ENCODE measurements at places on chromosomes 6 and 20.

- DNase-seq, result no peak
Observed at GRCh38 chr6:111845441-111845871, 27.8 kb downstream of the FYN start.

DNA sequence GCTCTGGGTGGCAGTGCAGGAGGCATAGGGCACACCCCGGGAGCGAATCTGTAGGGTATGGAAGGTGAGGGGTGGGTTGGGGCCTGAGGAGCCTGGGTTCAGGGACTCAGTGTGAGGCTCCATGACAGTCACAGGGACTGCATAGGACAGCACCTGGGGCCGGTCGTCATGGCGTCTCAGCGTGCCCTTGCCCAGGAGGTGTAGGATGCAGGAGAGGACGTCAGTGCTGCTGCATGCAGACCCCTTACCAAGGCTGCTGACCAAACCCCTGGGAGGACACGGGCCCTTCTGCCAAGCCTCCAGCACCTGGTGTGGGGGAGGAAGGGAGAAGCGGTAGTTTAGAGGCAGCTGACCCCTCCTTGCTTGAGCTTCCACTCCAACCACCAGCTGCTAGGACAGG lies 15.9 kb downstream of the CUL7 start:
- no peak for DNase-seq

DNA sequence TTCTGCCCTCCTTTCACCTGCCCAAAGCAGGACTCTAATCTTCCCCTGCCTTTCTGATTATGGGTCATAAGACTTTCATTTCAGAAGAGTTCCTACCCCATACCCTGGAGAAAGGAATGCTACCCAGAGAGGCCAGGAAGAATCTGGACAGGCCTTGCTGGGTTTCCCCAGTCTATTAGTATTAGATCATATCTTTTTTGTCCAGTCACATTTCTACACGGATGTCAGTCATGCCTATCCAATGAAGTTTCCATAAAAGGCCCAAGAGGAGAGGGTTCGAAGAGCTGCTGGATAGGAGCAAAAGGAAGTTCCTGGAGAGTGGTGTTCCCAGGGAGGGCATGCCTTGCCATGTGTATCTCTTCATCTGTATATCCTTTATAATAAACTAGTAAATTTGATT lies 3.2 kb downstream of the POLH start:
- DNase-seq, result no peak

GRCh38 chr6:157244780-157245179 lies 78.5 kb downstream of the TMEM242 start:
- no peak for DNase-seq

DNA sequence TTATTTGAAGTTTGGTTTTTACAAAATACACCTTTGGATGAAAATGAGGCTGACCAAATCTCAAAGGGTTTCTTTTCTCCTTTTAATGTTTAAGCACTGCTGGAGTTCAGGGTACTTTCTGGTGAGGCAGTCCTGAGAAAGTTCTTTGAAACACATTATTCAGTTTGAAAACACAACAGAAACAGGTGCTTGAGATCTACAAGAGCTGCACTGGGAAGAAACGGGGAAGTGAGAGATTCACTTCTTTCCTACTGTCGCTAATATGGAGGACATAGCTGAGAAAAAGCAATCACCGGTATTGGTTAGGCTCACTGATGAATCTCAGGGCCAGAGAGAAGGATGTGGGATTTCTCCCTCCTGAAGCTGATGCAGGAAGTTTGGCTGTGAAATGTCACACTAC lies 22.9 kb upstream of the TMEM170B start:
- no peak for DNase-seq

DNA sequence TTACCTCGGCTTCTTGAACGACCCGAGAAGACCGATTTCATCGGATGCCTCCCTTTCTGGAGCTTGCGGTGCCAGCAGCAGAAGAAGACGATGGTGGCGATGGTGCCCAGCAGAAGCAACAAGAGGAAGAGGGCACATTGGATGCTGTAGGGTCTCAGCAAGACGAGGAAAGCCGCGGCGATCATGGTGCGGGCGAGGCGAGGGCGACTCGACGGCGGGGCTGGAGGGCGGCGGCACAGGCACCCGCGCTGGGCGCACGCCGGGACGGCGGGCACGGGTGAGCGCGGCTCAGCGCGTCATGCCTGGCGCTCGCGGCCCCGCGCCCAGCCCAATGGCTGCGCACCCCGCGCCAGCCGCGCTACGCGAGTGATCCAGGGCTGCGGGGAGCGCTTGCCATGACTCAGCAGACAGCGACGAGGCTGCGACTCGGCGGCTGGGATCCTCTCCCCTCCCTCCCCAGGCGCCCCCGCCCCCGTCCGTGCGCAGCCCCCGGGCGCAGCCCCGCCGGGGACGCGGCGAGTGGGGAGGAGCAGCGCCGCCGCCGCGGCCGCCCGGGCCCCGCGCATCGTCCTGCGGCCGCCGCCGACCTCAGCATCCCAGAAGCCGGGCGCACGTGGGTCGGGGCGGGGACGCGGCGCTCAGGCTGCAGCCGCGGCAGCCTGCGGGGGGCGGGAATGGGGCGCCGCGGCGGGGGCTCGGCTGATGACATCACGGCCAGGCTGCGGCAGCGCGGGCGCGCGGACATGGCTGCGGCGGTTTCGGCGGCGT lies at the start of gene BEND6:
BEND6 (plus strand) TSS at position 705 of the 768 bp plus-strand sequence. CDS start 26,704 bp downstream, outside the sequence.
- peak; percentile 62 for DNase-seq

GRCh38 chr6:142271476-142271875 lies 30.3 kb upstream of the ADGRG6 start:
- DNase-seq, result no peak

DNA sequence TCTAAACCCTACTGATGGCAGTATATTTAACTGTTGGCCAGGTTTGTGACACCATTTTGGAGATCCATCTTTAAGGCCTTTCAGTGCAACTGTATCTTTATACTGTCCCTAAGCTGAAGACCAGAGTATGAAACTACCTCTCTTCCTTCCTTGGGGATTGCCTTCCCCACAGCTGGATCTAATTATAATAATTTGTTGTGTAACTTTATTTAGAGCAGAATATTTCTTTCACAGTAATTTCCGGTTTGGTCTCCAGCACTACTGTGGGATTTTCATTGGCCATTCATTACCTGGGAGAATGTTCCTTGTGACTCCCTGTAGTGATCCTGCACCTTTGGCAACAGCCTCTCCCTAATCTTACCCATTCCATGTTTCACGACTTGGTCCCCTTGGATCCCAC lies 75.2 kb downstream of the AKAP7 start:
- no peak for DNase-seq

DNA sequence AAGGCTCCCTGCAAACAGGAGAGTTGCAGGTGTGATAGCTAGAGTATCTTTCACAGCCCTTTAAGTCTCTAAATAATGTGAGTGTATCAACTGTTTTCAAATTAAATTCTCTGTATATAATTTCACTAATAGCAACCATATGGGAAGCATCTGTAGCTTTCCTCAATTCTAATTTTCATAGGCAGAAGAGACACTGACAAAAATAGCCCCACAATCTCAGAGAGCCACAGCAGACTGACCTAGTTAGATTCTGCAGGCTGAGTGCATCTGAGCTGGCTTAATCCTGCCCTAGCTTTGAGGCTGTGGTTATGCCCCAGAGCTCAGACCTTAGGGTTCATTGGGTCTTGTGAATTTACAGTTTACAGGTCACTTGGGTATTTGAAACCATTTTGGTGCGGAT lies 63.9 kb downstream of the MAP7 start:
- DNase-seq, result no peak

DNA sequence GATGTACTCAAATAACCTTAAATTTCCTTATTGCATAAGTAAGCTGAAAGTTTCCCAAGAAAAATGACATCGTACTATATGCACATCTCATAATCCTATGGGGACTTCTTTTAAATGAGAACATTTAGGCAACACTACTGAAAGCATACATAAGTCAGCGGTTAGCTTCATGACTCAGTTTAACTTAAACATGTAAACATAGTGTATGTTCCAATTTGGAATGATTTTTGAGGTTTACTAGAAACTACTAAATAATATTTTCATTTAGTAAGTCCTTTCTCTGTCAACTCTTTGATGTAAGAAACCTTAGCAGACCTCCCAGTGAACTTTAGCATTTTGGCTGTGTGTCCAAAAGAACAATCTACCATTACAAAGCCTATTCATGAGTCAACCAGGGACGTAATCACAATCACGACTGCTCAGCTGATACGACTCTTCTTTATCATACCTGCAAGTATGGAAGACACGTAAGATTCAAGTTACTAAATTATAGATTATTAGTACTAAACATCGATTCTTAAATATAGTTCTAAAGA lies 19.3 kb downstream of the HIVEP2 start:
- no peak for DNase-seq

GRCh38 chr20:37980876-37981275 lies 52.4 kb downstream of the TTI1 start:
- DNase-seq, result no peak

- DNase-seq, result no peak
Observed at GRCh38 chr20:1323830-1324597, 4.9 kb downstream of the SDCBP2 start.

GRCh38 chr6:131976545-131977061 lies 25.4 kb upstream of the CCN2 start:
- DNase-seq, result no peak

DNA sequence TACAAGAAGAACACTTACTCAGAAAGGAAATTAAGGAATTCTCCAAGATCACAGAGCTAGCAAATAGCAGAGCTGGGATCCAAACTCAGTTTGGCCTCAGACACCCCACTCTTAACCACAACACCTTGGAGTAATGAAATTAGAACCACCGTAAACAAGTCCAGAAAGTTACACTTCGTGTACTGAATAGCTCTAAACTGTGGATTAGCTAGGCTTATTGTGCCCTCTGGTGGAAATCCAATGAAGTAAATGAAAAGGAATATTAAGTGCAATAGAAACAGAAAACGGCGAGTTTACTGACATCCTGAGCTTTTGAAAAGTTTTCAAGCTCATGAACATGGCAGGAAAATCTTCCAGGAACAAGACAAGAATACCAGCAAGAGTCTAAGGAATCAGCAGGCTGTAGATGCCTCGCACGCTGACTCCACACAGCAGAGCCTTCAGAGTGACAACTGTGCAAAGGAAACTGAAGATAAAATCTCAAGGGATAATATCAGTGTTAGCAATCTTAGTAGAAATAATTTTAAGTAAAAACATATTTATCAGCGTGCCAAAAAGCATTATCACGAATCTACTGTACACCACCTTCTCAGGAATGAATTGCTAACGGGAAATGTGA lies 34.6 kb downstream of the FBXO5 start:
- DNase-seq, result peak; percentile 3

DNA sequence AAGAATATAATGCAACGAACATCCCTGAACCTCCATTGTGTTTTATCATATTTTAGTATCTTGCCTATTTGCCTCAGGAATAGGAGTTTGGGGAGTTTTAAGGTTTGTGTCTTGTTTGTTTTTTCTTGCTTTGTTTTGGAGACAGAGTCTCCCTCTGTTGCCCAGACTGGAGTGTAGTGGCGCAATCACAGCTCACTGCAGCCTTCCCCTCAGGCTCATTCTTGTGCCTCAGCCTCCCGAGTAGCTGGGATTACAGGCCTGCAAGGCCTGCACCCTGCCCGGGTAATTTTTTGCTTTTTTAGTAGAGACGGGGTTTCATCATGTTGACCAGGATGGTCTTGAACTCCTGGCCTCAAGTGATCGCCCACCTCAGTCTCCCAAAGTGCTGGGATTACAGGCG lies 63.3 kb upstream of the CARMIL1 start:
- DNase-seq, result no peak

- DNase-seq, result no peak
Observed at GRCh38 chr6:1068068-1068467, 243.8 kb upstream of the FOXQ1 start.

GRCh38 chr6:4303638-4304037 lies 168.3 kb upstream of the ECI2 start:
- no peak for DNase-seq

DNA sequence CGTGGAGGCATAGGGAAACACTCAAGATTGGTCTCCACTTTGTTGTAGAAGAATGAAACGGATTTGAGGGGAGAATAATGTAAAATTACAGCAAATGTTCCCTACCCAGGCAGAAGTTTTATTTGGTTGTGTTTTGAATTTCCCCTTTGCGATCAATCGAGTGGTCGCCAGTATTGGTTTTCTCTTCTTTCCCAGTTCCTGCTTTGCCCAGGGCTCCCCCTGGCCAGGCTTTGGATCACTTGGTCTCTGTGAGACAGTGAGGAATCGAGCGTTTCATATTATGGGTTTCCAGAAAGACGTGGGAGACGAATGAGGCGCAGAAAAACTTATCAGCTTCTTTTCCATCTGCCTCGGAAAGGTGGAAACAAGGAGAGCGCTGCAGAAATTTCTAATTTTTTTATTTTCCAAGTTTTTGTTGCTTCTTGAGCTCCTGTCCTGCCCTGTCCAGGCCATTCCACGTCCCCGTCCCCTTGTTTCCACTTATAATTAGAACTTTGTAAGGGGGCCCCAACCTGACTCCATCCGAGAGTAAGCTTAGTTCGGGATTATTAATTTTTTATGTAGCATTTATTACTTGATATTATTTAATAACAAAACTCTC lies 7.5 kb upstream of the TBX18 start:
- no peak for DNase-seq

GRCh38 chr20:42703744-42704143 lies 486.0 kb downstream of the PTPRT start:
- no peak for DNase-seq

DNA sequence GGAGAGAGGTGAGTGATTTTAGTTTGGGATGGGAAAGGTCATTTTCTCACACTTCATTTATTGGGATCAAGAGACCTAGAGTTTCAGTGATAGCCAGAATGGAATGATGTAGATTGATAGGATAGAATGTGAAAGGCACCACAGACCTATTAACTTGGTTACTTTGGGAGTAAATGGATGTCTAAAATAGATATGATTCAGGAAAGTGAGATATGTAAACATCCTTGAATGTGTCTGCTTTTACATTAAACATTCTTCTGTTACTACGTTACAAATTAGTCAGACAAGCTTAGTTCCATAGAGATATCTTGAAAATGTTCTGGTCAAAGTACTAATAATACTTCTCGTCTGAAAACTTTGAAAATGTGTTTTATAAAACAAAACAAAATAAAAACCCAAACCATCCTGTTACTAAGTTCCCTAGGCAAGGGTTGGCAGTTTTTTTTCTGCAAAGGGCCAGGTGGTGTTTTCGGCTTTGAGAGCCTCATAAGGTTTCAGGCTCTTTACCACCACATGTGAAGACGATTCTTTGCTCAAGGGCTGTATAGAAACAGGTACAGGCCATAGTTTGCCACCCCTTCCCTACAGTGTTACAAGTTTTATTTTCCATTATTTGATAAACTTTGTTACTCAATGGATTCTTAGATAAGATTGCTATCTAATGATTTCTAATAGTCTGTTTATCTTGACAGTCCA lies 3.4 kb downstream of the CYB5R4 start:
- DNase-seq, result no peak

- DNase-seq, result no peak
Observed at GRCh38 chr6:157941101-157941863, 40.4 kb upstream of the SYNJ2 start.

- DNase-seq, result no peak
Observed at GRCh38 chr6:113352831-113353230, 504.3 kb upstream of the MARCKS start.

DNA sequence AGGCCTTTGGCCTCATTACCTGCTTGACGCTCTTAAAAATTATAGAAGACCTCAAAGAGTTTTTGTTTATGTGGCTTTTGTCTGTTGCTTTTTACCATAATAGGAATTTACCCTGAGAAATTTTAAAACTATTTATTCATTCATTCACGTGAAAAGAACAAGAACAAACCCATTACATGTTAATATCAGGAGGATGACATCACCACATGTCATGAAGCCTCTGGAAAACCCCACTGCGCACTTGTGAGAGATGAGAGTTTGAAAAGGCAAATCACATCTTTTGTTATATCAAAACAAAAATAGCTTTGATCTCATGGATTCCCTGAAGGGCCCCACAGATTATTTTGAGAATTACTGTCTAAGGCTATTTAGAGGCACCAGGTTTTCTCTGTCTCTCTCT lies 61.3 kb upstream of the EYA2 start:
- no peak for DNase-seq

Data from AG04450 (cell line).